ENCODE measurements at places on chromosomes 4 and X.
A peak's percentile ranks its signal among the peaks of the same experiment; 100 is the strongest.

GRCh38 chrX:11447418-11447817 lies 154.2 kb downstream of the AMELX start:
- no peak for DNase-seq

GRCh38 chr4:188691811-188692210 lies 552.6 kb downstream of the TRIML1 start:
- peak; percentile 69 for DNase-seq

- DNase-seq = no peak
Measured at GRCh38 chr4:174388461-174389145, 104.9 kb downstream of the CEP44 start.

- no peak for DNase-seq
Measured at GRCh38 chr4:186762865-186763264, 39.2 kb upstream of the FAT1 start.

Measured in brain microvascular endothelial cell (primary cell).